CD8-positive, alpha-beta memory T cell (primary cell): ENCODE measurements at places on chromosomes 5 and 9. TPM values are rescaled to one million over a fixed set of nuclear protein-coding genes. Genes with fewer than 3 reads are reported as not detected.

Gene PCDHGB1
- not detected for total RNA-seq

Gene WDR38
- not detected for total RNA-seq

Gene NOL8
- 69.6 TPM for total RNA-seq

Gene DIRAS2
- total RNA-seq, result not detected

DNA sequence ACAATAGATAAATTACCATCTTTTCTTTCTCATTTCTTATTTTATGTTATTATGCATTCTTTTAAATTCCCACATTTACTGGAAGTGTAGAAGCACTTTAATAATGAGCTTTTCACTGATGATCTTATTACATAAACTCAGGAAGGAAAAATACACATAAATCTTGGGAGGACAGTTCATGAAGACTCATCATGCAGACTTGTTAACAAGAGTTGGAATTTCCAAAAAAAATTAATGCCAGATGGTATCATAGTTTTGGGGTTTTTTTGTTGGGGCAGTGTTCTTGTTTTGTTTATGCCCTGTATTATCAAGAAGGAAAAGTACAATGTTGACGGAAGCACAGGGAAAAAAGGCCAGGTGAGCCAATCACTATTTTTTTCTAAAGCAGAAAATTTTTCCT, 35.1 kb downstream of the CEMIP2 start:
- no peak for DNase-seq

DNA sequence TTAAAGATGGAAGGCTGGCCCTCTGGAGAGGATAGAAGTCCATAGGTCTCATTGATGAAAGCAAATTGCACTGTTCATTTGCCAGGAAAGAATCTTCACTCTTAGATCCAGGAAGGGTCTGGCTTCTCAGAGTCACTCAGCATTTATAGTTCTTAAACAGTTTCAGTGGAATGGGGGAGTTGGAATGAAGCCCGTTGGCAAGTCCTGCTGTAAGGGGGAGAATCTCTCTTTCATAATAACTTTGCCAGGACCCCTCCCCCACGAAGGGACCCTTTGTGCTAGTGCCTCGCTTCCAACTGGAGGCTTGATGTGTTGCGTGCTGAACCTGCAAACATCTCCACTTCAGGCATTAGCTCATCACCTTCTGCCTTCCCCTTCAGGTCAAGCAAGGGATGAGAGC, 57.1 kb downstream of the ENTREP1 start:
- DNase-seq, result no peak

GRCh38 chr9:131891598-131891997, 151.7 kb upstream of the RAPGEF1 start:
- DNase-seq, result no peak

DNA sequence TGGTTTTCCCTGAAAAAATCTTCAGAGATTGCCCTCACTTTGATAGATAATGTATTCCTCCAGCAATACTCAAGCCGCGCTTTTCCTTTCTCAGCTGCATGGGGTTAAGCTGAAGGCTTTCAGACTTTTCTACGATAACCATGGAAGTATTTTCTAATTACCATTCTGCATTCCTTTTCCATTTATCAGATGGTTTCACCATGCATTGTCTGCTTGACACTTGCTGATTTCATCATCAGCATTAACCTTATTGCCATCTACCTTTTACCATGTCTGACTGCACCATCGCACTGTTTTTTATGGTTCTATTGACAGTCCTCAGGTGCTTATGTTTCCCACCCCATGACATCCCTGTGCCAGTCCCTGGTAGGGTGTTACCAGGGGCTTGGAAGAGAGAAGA, 91.6 kb downstream of the DMAC1 start:
- DNase-seq, result no peak

- no peak for DNase-seq
Observed at GRCh38 chr5:80592105-80592504, 22.0 kb upstream of the ANKRD34B start.

DNA sequence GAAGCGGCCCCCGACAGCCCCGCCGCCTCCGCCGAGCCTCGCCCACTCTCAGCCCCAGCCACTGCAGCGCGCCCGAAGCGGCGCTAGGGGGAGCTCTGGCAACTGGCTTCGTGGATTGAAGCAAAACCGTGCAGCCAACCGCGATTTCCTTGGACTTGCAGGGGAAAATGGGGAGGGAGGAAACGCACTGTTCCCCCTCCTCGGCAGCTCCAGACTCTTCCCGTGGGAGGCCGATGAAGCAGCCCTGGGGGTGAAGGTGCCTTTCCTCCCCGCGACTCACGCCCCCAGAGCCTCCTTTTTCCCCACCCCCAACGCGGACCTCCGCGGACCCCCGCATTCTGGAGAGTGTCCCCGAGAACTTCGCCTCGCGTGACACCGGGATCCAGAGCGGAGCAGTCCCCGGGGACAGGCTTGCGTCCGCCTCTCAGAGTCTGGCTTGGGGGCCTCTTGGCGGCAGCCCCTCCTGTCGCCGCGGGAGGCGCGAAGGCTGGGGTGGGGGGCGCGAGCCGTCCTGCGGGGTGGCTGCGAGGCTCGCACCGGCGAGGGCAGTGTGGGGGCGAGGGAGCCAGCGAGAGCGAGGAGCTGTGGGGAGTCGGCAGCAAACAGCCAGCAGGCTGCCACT, 3.8 kb downstream of the IER5L start:
- DNase-seq, result peak; percentile 70

DNA sequence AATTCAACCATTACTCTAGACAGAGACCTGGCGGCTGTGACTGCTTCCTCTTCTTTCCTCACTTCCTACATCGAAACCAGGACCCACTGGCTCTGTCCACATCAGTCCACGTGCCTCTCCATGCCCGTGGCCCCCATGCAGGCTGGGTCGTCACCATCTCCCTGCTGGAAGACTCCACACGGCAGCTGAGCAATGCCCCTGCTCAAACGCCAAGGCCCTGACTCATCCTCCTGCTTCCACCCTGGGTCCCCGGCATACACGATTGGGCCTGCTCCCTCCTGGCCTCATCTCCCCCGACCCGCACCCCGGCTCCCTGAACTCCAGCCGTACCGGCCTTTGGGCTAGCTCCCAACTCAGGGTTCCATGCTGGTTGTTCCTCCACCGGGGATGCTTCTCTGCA, 67.2 kb upstream of the IER5L start:
- no peak for DNase-seq

DNA sequence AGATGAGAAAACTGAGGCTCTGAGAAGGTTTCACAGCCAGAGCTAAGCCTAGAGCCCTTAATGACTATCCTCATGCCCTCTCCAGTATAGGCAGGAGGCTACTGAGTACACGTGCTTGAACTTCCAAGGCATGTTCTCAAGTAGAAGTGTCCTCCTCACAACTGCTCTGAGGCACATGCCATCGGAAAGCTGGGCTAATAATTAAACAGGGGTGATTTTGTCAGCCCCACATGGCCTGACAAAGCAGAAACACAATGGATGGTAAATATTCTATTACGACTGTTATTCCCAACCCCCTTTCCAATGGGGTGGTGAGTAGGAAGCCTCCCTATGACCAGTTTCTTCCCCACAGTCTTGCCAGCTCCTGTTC, 34.3 kb downstream of the KCNIP1 start:
- no peak for DNase-seq

DNA sequence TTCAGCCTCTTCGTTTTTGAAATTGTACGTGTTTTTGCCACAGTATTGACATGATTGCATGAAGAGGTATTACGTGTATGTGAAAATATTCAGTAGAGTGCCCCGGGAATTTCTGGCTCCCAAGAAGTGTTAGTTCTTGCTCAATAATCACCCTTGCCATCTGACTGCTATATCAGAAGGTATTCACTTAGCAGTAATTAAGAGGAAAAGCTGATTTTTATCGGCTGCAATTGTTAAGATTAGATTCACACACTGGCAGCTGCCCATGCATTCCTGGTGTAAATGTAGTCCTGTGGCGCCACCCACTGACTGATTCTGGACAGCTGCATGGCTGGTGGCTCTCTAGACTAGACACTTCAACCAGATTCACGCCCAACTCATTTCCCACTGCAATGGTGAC, 440.1 kb upstream of the ADAMTS16 start:
- no peak for DNase-seq

GRCh38 chr9:134267881-134268724, 58.2 kb upstream of the RXRA start:
- DNase-seq, result no peak
